ENCODE measurements at places on chromosomes 1 and 21.

GRCh38 chr1:211328084-211328694, 1.6 kb downstream of the TRAF5 start:
- no peak for DNase-seq

GRCh38 chr1:153527023-153527682, 8.6 kb downstream of the S100A6 start:
- DNase-seq = no peak

DNA sequence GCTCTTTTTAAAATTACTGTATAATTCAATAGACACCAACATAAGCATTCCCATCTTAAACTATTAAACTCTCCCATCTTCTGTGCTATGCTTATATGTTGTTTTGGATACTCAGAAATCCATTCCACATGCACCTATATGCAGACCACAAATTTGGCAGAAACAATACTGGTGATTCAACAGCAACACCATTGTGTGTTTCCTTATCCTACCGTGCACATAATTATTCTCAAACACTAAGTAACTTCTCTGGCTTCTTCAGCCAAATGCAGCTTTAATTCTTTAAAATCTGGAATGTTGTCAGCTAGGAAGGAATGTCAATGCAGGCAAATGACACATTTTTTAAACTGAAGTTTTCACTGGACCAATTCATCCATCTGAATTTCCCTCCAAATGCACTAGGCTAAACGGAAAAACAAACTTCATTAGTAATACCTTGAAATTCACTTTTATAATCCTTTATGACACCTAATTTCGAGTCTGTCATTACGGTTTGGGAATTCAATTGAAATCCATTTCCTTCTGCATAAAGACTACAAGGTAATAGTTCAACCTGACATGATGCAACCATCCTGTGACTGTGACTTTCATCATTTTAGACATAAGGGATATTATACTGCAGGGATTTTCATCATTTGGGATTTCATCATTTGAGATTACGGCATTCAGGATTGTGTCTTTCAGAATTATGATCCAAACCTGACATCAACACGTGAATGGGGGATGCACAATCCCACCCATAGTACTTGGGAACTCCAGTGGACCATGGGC, 308.5 kb downstream of the LTN1 start:
- DNase-seq = no peak

DNA sequence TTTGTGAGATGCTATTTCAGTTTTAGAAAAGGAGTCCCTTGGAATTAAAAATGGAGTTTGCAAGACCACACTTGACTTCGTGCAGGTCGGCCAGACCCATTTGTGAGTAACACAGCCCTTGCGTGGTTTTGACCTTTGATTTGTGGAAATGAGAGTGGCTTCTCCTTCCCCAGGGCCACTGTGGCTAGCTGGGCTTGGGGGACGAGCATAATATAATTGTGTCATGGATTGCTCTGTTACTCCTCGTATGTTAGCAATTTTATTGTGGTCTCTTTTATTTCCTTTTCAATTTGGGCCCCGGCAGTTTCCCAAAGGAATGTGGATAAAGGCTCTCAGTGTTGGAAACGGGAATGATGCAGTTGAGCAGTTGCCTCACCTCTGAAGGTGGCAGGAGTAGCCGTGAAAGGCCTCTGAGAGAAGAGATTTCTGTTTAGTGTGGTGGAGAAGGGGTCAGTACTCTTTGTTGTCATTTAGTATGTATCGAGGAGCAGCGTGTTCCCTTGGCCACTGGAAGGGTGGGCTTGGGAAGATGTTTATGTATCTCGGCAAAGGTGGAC, 194.6 kb downstream of the PBX1 start:
- no peak for DNase-seq

- DNase-seq = no peak
These were observed 4.5 kb downstream of the PLXNA2 start for GRCh38 chr1:208239473-208240381.

- no peak for DNase-seq
These were observed 71.5 kb downstream of the RPS6KC1 start for GRCh38 chr1:213122514-213122929.

- DNase-seq = no peak
These were observed 24.8 kb downstream of the A3GALT2 start for GRCh38 chr1:33296082-33296458.

DNA sequence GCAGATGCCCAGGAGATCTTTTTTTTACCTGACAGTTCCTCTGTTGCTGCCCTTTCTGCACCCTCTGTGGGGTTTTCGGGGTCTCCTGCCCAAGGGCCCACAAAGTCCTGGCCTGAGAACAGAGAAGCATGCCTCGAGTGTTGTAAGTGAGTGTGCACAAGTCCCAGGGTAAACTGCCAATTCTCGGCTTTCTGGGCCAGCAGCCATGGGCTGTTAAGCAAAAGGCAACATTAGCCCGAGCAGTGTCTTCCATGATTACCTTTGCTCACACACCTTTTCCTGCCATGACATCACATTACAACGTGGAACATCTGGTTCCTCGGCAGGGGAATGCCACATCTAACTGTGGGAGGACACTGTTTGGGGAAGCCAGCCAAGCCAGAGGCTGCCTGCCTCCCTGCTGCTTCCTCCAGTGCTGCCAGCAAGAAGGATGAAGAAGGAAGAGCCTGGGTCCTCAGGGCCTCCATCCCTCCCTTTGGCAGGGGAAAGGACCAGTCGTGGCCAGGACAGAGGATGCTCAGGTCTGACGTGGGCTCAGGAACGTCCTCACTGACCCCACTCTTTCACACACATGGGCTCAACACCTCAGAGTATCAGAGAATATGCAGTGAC, 485.9 kb downstream of the OMA1 start:
- DNase-seq = no peak

- no peak for DNase-seq
These were observed 91.8 kb upstream of the GJB5 start for GRCh38 chr1:34663031-34663430.

GRCh38 chr1:43558346-43558841, 27.7 kb downstream of the PTPRF start:
- no peak for DNase-seq

DNA sequence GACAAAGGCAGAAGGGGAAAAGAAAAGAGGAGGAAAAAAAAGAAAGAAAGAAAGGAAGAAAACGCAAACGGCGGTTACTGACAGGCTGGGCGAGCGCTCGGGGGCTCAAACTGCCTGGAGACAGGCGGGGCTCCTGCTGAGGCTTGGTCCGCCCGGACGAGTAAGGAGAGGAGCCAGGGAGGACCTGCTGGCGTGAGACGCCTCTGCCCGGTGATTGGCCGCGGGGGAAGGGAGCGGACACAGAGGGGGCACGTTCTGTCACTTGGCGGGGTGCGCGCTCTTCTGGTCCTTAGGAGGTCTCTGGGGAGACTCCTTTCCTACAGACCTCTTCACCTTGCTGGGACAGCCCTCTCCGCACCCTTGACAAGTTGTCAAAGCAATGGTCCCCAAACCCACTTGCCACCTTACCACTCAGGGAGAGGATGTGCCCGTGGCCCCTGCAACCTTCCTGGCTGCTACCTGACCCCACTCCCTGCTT, 791 bp upstream of the PIK3R3 start:
- no peak for DNase-seq

- DNase-seq = no peak
These were observed 12.5 kb downstream of the DNAJC6 start for GRCh38 chr1:65321879-65322278.

DNA sequence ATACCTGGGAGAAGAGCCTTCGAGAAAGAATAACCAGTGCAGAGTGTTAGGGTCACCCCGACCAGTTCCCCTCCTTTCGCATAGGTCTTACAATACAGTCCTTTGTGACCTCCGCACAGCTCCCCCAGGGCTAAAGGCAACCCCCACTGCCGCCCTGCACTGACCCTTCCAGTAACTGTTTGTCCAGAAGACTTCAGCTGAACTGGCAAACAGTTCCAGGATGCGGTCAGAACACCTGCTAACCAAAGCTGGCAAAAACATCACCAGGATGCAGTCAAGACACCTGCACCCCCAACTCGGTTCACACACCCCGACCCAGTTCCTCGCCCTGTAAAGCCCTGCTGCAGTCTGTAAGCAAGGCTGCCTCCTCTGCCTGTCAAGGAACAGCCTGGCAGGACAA, 6.4 kb upstream of the EVA1B start:
- DNase-seq = no peak

DNA sequence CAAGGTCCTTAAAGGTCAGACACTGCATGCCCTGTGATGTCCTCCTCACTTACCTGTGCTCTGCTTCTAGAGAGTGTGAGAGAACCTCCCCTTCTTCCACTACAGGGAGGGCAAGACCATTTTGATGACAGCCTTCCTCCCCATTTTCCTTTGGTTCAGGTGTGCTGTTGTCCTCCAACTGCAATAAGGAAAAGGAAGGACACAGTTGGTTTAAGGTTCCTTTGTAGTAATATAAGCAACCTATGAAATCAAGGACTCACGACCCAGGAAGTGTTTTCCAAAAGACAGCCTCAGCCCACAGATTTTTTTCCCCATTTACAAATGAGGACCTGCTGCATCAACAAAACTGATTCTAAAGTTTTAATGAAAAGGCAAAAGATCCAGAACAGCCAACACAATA, 6.6 kb upstream of the CCDC17 start:
- DNase-seq = no peak

DNA sequence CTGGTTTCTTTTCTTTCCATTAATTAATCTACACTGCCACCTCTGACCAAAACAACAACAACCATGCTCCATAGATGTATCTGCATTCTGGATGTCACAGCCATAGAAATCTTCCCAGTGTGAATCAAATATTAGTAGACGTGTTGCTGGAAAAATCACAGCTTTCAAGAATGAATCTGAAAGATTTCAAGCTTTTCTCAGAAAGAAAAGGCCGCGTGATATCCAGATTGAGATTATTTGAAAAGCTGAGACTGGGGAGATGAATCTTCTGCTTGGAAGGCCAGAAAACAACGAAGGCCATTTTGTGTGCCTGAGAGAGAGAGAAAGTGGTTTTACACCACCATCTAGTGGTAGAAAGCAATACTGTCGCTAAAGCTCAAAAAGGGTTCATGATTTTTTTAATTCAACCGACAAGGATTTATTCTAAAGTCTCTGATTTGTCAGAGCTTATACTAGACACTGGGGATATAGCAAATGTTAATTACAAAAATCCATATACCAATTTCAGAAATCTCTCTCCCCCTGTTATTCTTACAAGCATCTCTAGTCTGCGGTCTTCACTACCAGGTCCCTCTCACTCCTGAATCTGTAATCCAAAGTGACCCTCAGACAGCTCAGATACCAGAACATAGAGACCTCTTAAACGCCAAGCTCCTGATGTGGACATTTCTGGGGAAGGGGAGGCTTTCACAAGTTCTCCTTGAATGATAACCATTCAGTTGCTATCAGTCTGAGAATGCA, 87.5 kb upstream of the SGIP1 start:
- peak; percentile 81 for DNase-seq

GRCh38 chr1:41735631-41736260, 183.0 kb downstream of the HIVEP3 start:
- no peak for DNase-seq

- no peak for DNase-seq
These were observed 36.5 kb upstream of the GPR157 start for GRCh38 chr1:9165396-9165795.

DNA sequence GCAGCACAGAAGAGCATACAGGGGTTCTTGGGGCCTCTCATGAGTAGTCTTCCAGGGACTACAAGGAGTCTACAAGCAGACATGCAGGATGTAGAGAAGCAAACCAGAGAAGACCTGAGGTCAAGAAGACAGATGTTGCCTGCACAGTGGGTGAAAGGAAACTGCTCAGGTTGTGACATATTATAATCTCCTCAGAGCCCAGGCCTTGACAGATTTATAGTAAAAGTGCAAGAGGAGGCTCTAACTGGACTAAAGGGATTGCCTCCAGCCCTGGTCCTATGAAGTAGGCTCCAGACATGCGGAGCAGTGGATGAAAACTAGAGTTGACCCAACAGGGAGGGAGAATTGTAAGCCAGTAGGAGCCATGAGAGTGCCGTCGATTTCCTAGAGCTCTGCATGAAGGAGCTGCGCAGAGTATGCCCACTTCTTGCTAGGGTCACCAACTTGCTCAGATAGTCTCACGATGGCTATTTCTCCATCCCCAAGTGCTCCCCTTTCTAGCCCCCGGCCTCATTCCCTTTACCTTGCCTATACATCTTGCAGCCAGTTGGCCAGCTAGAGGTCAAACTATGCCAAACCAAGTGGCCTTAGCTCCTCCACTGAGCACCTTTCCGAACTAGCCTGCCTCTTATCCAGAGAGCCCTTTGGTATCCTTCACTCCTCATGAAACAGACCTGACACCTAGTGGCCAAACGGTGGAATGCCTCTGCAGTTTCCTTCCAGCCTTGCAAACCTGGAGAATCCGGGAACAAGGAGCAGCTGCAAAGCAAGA, 36.2 kb upstream of the IPO9 start:
- DNase-seq = peak; percentile 45

DNA sequence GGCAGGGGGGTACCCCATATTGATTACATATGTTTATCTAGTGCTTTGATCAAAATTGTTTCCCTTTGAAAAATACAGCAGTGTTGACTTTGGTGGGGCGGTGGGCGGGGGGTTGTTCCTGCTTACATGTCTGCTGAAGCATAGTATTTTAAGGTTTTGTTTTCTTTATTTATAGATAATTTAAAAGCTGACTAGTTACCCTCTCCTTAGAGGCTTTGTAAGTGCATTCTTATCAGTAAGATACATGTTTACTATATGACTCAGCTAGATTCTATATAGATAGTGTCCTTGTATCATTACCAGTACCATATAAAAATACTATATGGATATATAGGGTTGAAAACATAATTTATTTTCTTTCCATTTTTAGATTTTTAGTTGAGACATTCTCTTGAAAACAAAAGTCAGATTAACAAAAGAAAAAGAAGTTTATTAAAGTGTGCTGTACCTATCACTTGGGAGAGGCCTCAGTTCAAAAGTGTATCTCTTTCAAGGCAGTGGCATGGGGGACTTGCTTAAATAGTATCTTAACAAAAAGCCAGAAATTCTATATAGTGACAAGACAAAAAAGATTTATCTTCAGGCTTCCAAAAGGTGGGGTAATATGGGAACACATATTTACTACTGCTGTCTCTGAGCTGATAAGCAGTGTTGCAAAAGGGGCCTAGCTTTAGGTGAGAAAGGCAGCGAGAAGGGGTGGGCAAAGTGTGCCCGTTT, 79.0 kb downstream of the HS2ST1 start:
- DNase-seq = no peak

DNA sequence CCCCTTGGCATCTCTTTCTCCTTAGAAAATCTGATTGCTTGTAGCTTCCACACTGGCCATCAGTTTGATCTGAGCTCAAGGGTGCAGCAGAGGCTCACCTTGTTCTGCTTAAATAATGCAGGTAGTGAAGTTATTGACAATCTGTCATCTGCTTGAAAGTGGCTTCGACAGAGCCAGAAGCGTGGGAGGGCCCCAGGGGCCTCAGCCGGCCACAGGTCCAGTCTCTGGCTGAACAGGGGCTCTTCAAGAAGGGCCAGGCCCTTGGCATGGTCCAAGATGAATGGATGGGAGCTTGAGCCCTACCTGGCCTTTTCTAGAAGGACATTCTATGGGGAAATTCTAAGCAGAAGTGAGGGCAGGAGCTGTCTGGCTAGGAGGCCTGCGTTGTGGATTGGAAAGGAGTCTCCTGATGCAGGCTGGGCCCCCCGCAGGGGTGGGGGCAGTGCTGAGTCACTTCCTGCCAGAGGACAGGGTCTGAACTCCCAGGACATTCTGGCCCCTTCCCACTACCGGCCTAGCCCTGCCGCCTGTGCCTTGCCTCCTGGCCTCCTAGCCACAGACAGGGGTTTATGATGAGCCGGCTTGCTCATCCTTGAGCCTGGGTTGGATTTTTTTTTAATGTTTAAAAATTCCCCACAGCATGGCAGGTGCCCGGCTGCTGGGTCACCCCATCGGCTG, 162.3 kb upstream of the VAMP3 start:
- DNase-seq = no peak

- no peak for DNase-seq
These were observed 42.7 kb downstream of the HUNK start for GRCh38 chr21:31915566-31915965.

- DNase-seq = no peak
These were observed 75.0 kb downstream of the CD46 start for GRCh38 chr1:207826557-207827487.
